ENCODE measurements at places on chromosomes 4 and X.

DNA sequence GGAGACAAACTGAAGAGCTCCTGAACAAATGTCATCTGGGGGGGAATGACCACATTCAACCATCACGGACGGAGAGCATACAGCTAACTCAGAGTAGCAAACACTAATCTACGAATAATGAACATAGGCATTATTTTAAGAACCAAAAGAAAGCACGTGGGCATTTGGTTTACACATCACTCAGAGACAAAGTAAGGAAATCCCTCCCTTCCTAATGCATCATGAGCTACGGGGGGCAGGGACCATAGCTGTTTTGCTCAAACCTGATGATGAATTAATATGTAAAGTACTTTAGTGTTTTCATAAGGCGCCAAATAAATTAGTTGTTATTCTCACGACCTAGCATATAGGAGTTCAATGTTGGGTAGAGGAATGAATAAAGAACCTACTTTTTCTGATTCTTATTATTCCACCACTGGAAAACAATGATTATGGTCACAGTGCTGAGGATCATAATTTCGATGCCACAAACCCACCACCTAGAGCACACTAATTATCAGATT is 11.7 kb upstream of the TMEM156 start:
- DNase-seq, result no peak

GRCh38 chr4:135239964-135240363 is 1038.4 kb upstream of the PABPC4L start:
- no peak for DNase-seq

- DNase-seq, result no peak
These were observed 423.3 kb downstream of the GPAT3 start for GRCh38 chr4:83959160-83959559.

GRCh38 chr4:136829280-136829679 is 703.0 kb downstream of the PCDH18 start:
- no peak for DNase-seq

Data from right hindlimb (tissue), 1 donor.